Amniotic stem cell (primary cell): ENCODE measurements at places on chromosomes 3 and 15.

DNA sequence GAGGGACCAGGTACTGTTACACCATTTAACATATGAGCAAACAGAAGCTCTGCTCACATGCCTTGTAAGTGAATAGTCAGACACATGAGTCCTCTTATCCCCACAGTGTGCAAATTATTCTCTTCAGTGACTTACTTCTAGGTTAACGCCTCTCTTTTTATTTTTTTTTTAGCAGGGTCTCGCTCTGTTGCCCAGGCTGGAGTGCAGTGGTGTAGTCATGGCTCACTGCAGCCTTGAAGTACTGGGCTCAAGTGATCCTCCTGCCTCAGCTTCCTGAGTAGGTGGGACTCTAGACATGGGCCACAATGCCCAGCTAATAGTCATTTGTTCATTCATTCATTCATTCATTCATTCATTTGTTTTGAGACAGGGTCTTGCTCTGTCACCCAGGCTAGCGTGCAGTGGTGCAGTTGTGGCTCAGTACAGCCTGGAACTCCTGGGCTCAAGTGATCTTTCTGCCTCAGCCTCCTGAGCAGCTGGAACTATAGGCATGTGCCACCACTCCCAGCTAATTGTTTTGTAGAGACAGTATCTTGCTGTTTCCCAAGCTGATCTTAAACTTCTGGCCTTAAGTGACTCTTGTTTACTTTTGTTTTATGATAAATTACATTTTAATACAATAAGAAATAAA is 94.7 kb downstream of the LRRC28 start:
- no peak for DNase-seq

- DNase-seq = no peak
Measured at GRCh38 chr15:93302080-93302765, 213.2 kb upstream of the RGMA start.

DNA sequence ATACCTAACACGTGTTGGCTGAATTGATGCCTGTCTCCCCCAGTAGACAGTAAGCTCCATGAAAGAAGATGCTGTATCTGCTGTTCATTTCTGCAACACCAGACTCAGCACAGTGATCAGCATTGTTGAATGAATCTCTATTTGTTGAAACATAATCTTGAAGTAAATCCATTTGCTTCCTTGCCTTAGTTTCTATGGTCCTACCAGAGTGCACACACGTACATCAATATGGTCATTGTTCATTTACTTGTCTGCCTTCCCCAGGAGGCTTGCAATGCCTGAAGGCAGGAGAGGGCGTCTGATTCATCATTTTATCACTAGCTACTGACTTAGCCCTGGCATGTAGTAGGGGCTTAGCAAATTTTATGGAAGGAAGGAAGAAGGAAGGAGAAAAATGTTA is 19.2 kb downstream of the RBP2 start:
- DNase-seq = no peak

DNA sequence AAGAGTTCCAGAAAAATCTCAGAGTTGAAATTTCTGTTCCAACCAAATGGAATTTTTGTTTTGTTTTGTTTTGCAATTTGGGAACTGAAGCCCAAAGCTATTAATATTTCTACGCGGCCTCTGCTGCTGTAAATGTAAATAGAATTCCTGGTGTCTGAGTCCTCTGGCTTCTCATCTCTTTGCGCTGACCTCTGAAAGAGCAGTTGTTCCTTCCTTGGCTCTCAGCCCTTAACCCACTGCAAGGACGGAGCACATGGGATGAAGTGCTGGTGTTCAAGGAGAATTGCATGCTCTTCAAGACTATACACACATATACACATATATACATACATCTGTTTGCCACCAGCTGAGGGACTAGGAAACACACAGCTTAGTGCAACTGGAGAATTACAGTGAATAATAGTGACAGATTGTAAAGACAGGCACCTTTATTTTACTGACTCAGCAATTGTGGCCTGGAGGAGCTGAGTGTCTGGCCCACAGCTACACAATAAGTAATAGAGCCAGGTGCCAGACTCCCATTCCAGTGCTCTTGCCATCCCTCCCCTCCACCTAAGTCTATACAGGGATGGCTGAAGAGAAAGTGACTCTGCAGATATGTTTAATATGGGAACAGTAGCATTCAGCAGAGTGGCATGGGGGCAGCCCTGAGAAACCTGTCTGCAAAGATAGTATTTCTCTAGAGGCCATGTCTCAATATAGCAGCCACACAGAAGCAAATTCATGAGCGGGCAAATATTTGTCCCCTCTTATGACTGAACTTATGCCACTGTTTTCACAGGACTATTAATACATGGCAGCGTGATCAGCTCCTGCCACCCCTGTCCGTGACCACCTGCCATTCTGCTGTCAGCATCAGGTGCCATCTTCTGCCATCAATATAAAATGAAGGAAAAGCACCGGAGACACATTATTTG is 42.3 kb downstream of the NEK10 start:
- peak; percentile 76 for DNase-seq

DNA sequence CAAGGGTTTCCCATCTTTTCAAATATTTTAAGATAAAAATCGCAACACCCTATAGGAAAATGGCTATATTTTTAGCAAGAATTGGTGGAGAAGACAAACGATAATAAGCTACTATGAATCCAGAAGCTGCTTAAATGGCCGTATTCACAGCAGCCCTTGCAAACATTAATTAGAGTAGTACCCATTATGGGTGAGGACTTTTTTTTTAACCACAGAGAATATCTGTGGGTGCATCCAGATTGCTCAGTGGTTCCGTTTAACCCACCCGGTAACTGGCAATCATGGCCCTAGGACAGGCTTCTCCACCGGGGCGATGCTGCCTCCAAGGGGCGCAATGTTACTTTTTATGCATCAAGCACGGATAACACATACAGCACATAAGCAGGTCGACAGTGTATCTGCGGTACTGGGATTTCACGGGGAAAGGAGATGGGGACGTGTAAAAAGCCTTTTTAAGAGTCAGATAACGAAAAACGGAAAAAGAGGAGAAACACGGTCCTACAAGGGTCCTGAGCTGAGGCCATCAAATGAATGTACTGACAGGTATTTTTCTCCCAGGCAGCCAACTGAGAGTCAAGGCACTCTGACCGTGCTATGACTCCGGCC is 968 bp upstream of the TMEM266 start:
- no peak for DNase-seq

GRCh38 chr3:133799794-133800585 is 5.6 kb upstream of the SRPRB start:
- no peak for DNase-seq

DNA sequence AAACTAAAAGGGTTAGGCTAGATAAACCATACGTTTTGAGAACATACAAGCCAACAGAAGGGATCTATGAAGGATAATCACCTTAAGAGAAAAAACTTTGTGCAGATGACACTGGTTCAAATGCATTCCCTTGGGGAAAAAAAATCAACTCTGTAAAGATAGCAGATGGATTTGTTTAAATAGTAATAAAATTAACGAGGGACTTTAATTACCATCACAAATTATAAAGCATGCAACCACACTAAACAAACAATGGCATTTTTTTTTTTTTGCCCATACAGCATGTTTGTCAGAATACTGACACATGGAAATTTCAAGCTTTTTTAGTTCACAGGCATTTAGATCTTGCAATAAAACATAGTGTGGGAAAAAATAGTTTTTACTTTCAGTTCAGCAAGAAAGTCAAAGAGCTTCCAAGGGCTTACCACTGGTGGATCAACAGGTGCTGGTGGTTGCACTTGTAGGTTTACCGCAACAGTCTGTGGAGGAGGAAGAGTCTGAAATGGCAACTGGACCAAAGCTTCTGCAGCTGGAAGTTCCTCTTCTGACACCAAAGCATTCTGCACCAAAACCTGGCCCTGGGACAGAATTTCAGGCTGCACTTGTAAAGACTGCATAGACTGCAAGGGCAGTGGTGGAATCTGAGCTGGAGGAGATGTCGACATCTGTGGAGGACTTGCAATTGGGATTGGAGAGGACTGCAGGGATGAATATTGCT is 53.1 kb downstream of the PHC3 start:
- no peak for DNase-seq

- DNase-seq = peak; percentile 72
Measured at GRCh38 chr3:159458010-159458409, 530.6 kb upstream of the IL12A start.

- no peak for DNase-seq
Measured at GRCh38 chr3:19392150-19392549, 243.8 kb downstream of the KCNH8 start.

- peak; percentile 55 for DNase-seq
Measured at GRCh38 chr15:74598126-74598842, 17.4 kb upstream of the CLK3 start.

GRCh38 chr3:24596626-24597025 is 102.0 kb upstream of the THRB start:
- no peak for DNase-seq

GRCh38 chr15:40843885-40844695 is at the start of gene SPINT1:
Gene SPINT1, plus strand, starts transcription at chr15:40844048. Its CDS starts 507 bp downstream, at chr15:40844555.
- no peak for DNase-seq

- no peak for DNase-seq
Measured at GRCh38 chr3:39631136-39631535, 163.7 kb downstream of the MOBP start.

GRCh38 chr3:191239407-191240031 is 40.5 kb downstream of the OSTN start:
- DNase-seq = no peak

GRCh38 chr15:39788108-39788507 is 5.5 kb upstream of the FSIP1 start:
- DNase-seq = no peak

GRCh38 chr15:75599401-75599800 is 20.3 kb upstream of the PTPN9 start:
- no peak for DNase-seq

DNA sequence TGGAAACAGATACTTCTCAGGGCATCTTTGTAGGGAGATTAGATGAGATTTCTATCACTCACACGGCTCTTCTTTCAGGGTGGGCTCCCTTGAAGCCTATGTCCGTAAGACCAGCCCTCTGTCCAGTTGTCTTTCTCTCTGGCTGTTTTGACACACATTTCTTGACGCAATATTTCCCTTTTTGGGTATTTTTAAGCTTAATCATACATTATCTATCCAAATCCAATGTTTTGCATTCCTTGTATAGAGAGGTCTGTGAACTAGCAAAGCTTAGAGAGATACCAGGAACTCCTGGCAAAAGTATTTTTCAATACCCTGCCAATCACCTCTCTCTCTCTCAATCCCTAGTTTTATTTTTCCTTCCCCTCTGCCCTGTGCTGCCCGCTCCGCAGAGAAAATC is 79.3 kb downstream of the EOMES start:
- DNase-seq = no peak

GRCh38 chr15:63166219-63166618 is 8.9 kb upstream of the RPS27L start:
- DNase-seq = no peak

DNA sequence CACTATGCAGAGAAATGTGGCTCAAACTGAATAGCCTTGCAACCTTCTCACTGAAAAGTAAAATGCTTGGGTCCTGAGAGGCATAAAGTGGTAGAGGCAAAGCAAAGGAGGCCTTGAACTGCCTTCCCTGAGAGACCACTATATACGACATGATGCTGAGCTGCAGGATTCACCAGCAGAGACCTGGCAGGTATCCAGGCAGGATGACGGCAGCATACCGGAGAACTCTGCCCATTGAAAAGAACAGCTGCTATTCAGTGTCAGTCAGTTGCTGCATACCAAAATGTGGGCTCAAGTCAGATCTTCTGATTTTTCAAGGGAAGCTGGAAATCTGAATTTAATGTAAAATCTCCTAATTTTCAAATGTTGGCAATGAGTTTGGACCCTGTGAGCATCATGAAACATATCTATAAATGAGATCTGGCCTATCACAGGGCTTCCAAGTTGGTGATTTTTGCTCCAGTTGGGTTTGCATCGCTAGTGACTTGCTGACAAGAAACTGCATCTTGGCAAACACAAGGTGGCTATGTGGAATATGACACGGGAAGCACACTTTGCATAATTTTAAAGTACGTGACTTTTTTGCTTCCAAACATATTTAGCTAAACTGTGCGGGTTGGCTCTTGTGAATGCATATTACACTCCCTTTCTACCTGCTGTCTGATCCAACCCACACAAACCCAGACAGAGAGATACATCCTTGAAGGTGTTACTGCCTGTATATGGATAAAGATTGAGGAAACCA is 529.0 kb downstream of the AGBL1 start:
- no peak for DNase-seq

GRCh38 chr3:64792445-64792844 is 104.6 kb upstream of the ADAMTS9 start:
- no peak for DNase-seq

DNA sequence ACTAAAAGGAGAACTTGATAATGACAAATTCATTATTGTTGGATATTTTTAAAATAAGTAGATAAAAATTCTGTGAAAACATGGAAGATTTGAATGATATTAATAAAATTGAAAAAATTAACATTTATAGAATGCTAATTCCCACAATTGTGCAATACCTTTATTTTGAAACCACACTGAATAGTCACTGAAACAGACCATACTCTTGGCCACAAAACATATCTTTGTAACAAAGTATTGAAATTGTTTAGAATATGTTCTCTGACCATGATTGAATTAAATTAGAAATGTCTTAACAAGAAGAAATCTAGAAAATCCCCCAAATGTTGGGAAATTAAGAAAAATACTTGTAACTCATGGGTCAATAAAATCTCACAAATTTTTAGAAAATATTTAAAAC is 49.2 kb downstream of the ARHGAP11B start:
- no peak for DNase-seq

GRCh38 chr15:97893967-97894366 is 66.5 kb upstream of the ARRDC4 start:
- no peak for DNase-seq

DNA sequence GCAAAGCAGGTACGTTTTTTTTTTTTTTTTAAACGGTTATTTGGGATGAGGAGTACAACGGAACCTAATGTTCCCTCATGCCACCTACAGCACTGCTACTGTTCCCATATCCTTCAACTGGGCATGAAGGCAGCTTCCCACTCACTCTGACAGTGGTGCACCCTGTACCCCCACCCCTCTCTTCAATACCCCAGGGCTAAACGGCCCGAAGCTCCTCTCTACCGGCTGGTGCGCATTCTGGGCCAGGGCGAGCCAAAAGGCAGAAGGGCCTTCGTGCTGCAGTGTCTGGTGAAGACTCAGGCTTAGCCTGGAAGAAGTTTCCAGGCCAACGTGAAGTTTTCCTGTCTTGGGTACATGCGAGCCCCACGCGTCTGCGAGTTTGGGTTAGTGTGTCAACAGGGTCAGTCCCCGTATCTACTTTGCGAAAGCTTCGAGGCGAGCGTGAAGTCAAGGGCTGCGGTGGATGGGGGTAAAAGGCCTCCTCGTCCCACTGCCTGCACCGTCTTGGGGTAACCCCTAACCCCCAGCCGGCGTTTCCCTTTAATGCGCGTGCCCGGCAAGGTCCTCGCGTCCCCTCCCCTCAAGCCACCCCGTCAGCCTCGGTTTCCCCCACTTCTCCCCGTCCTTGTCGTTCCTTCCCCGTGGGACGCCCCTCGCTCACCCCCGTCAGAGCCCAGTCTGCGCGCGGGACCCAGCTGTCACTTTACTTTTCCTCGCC is 765 bp upstream of the UBE2E2 start:
- no peak for DNase-seq

GRCh38 chr3:140276703-140277102 is 341.7 kb downstream of the CLSTN2 start:
- no peak for DNase-seq
